ENCODE measurements at places on chromosomes 13 and 19.

DNA sequence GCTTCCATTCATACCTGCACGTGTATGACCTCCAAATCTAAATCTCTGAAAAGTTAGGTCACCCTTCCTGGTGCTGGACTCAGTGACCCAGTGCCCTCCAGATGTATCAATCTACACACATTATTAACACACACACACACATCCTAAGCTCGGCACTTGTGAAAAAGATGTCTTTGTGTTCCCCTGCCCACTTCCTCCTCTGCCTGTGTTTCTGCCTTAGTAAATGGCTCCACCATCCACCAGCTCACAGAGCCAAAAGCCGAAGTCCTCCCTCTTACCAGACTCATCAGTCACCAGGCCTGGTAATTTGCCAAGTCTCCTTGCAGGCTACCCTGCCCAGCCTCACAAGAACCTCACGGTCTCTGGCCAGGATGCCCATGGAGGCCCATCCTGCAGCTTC is 131.5 kb downstream of the SHISA2 start:
- no peak for DNase-seq

DNA sequence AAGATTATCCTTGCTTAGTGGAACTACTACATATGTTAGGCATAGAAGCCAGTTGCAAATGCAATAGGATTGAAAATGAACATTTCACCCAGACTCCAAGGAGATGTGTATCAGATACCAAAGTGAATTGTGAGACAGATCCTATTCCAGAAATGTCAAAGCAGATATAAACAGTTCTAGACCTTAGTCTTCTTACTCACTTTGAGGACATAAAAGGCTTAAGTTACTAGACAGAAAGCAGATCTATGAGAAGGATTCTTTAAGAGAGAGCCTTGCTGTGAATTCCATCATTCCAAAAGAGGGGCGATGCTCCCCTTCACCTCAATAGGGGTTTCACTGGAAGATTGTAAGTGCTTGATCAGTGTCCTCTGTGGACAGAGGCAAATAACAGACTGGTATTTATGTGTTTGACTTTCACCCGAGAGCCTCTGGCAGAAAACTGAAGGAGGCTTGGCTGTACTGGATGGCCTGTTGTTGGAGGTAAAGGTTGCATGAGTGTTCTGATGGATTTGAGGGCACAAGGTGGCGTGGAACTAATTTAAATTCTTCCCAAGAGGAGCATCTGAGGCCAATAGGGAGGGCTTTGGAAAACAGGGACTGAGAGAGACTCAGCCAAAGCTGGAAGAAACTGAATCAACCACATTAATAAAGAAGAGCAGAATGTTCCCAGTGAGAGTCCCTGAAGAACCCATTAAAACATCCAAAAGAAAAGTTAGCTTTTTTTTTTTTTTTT is 194.8 kb downstream of the DCLK1 start:
- DNase-seq, result no peak

DNA sequence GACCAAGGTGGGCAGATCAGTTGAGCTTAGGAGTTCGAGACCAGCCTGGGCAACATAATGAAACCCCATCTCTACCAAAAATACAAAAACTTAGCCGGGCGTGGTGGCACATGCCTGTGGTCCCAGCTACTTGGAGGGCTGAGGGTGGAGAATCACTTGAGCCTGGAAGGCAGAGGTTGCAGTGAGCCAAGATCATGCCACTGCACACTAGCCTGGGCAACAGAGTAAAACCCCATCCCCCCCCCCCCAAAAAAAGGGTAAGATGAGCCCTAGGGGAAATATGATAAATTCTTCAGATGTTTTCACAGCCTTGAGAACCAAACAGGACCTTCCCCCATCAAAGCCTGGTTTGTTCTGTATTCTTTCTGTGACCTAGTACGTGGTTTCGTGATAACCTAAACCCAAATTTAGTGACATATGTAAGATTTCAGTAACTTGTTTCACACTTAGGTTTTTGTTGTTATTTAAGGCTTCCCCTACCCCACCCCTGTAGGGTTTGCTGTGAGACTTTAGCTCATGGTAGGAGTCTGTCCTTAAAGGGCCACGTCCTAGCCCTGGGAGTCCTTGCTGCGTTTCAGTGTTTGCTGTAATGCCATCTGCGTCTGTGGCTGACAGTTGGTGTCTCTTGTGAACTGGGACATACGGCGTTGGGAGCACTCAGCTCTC is 49.6 kb downstream of the MYO9B start:
- peak; percentile 30 for DNase-seq

DNA sequence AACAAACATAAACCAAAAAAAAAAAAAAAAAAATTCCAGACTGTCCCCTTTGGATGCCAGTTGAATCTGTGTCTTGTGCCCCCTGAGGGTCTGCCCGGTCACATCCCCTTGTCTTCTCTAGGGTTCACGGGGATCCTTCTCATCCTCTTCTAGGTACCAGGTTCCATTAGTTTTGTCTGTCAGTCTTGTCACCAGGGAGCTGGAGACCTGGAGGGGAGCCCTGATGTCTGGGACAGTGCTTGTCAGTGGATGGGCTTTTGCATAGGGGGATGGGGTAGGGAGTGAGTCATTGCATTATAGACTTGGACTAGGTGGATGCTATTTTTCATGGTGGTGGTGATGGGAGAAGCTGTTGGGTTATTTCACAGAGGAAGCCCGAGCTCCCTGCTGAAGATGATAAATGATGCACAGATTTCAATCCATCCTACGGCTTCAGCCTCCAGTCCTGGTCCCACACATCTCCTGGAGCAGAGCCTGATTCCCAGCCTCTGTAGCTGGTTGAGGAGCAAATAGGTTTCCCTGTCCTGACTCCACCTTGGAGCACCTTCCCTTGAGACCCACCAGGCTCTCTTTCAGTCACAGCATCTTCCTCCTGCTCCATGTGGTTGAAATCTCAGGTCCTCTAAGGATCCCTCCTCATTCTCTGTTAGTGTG is 26.0 kb downstream of the WTIP start:
- DNase-seq, result peak; percentile 7

- no peak for DNase-seq
These were observed 21.7 kb downstream of the PRKCSH start for GRCh38 chr19:11457115-11457514.

Data from activated T-cell treated with anti-CD3 and anti-CD28 coated beads, Interleukin-2, amount 50 U/mL, for 48 hours (primary cell).